ENCODE measurements at places on chromosomes 4 and X.

- H3K36me3 ChIP-seq = no peaks in the 10 kb centered on the region
- DNase-seq = no peak
- no peak overlapping the region for H3K4me3 ChIP-seq
- H3K27me3 ChIP-seq = no peaks in the 10 kb centered on the region
Observed at GRCh38 chr4:146155152-146155724, 20.3 kb upstream of the LSM6 start.

DNA sequence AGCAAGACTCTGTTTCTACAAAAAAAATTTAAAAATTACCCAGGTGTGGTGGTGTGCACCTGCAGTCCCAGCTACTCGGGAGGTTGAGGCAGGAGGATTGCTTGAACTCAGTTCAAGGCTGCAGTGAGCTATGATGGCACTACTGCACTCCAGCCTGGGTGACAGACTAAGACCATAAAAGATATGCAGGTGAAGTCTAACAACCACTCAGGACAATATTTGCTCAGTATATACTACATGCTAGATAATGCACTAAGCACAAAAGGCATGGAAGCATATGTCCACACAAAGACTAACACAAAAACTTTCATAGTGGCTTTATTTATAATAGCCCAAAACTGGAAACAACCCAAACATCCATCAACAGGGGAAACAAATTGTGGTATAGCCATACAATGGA, 57.7 kb upstream of the TXK start:
- H3K4me1 ChIP-seq = no peaks in the 10 kb centered on the region
- H3K4me3 ChIP-seq = no peak overlapping the region
- H3K27ac ChIP-seq = no peak overlapping the region

GRCh38 chrX:40402831-40403533, 177.8 kb upstream of the ATP6AP2 start:
- H3K27me3 ChIP-seq = no peaks in the 10 kb centered on the region
- no peak for DNase-seq
- H3K36me3 ChIP-seq = no peaks in the 10 kb centered on the region
- no peak overlapping the region for H3K27ac ChIP-seq

DNA sequence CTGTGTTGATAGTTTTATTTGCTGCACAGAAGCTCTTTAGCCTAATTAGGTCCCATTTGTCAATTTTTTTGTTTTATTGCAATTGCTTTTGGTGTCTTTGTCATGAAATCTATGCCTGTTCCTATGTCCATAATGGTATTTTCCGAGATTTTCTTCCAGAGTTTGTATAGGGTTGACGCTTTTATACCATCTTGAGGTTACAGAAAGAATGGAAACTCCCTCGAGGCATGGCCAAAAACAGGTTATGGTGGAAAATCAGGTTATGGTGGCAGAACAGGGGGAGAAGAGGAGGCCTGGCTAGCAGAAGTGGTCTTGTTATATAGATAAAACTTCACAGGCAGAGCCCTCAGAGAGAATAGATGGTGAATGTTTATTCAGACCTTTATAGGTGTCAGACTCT, 21.6 kb downstream of the OPHN1 start:
- H3K27me3 ChIP-seq = no peaks in the 10 kb centered on the region
- no peak for DNase-seq
- no peak overlapping the region for H3K4me3 ChIP-seq
- H3K4me1 ChIP-seq = peaks cover 23% of the 10 kb centered on the region
- H3K27ac ChIP-seq = peak overlapping the region; percentile 75
- no peaks in the 10 kb centered on the region for H3K36me3 ChIP-seq

DNA sequence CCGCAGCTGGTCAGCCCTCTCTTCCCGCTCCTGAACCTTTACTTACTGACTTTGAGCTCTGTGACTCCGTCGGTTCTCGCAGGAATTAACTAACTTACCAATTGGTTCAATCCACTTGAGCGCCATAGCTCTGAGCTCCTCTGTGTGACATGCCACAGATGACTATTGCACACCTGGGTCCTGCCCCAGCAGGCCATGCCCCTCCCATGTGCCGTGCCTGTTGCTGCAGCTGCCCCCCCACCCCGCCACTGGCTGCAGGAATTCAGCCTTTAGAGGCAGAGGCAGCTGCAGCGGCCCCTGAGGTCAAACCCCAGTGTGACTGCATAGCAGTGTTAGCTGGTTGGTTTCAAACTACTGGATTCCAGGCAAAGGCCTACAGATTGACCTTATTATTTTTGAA, 70.6 kb downstream of the MTMR1 start:
- no peak overlapping the region for H3K4me3 ChIP-seq
- peaks cover 11% of the 10 kb centered on the region for H3K36me3 ChIP-seq
- peak overlapping the region; percentile 59 for H3K27ac ChIP-seq
- no peak for DNase-seq

DNA sequence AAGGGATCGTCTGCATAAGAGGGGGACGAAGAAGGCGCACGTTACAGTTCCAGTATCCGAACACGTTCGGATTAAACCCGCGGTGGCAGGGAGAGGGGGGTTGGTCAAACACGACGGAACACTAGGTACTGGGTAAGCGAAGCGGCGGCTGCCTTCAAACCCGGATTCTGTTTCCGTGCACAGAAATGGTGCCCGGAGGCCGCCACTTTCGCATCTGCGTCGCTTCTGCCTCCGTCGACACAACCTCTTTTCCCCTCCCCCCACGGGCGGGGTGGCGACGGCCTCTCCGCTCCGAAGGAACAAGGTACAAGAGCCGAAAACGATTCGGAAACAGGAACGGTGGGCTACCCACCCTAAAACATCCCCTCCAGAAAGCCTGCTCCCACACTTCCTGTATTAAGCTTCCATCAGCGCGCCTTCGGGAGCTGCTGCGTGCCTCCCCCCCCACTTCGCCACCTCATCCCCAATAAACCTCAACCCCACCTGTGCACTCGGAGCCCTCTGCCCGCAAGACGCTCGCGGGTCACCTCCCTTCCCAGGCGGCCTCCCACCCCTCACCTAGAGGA, 667 bp downstream of the G3BP2 start:
- H3K27me3 ChIP-seq = no peaks in the 10 kb centered on the region
- DNase-seq = peak; percentile 33
- peaks cover 46% of the 10 kb centered on the region for H3K4me1 ChIP-seq
- H3K27ac ChIP-seq = peak overlapping the region; percentile 99
- peak overlapping the region; percentile 99 for H3K4me3 ChIP-seq
- no peaks in the 10 kb centered on the region for H3K36me3 ChIP-seq

DNA sequence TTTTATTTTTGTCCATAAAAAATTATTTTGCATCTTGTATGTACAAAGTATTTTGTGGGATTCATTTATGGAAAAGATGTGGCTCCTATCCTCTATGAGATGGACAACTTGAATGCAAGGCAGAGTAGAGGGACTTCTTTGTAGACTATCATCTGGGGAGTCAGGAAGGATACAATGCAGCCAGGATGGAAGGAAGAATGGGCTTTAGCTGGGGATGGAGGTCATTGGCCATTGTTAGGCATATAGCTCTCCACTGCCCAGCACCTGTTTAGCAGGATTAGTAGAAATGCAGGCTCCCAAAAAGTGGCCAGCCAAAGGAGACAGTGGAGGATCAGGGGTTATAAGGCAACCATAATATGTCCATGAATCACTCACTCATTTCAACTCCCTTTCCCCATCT, 5.1 kb upstream of the TLL1 start:
- no peak overlapping the region for H3K27ac ChIP-seq
- peaks cover 7% of the 10 kb centered on the region for H3K4me1 ChIP-seq
- DNase-seq = no peak
- H3K36me3 ChIP-seq = no peaks in the 10 kb centered on the region
- peaks cover 69% of the 10 kb centered on the region for H3K27me3 ChIP-seq
